ENCODE measurements at places on chromosomes 13 and 19.

GRCh38 chr19:7658219-7658686, 10.6 kb upstream of the RETN start:
- no peak overlapping the region for H3K27ac ChIP-seq
- peaks cover 3% of the 10 kb centered on the region for H3K4me1 ChIP-seq
- no peak for DNase-seq

- H3K4me3 ChIP-seq, result peak overlapping the region; percentile 66
- DNase-seq, result peak; percentile 13
- H3K4me1 ChIP-seq, result peaks cover 9% of the 10 kb centered on the region
- no peaks in the 10 kb centered on the region for H3K36me3 ChIP-seq
- H3K27ac ChIP-seq, result peak overlapping the region; percentile 94
These were observed 234.3 kb downstream of the LMO7 start for GRCh38 chr13:75870397-75870903.

DNA sequence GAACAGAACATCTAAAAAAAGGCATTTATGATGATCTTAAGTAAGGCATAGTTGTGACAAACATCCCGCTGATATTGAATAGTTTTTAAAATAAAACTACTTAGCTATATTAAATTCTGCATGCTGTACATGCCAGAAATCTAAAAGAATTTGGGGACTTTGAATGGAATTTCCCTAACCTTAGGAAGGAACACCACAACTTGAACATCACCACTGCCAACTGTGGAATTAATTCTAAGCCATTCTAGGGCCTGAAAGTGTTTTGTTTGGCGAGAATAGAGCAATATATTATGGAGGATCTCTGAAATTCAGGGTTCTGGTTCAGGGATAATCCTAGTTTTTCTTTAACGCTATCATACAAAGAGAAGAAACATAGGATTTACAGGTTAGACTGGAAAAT, 17.8 kb upstream of the LATS2 start:
- peaks cover 6% of the 10 kb centered on the region for H3K4me1 ChIP-seq
- H3K27ac ChIP-seq, result peak overlapping the region; percentile 88
- H3K36me3 ChIP-seq, result no peaks in the 10 kb centered on the region
- H3K27me3 ChIP-seq, result no peaks in the 10 kb centered on the region
- H3K4me3 ChIP-seq, result no peak overlapping the region
- no peak for DNase-seq

- H3K27ac ChIP-seq, result no peak overlapping the region
- no peaks in the 10 kb centered on the region for H3K27me3 ChIP-seq
- no peak for DNase-seq
- no peaks in the 10 kb centered on the region for H3K36me3 ChIP-seq
These were observed 704.6 kb downstream of the EFNB2 start for GRCh38 chr13:105830821-105831220.

DNA sequence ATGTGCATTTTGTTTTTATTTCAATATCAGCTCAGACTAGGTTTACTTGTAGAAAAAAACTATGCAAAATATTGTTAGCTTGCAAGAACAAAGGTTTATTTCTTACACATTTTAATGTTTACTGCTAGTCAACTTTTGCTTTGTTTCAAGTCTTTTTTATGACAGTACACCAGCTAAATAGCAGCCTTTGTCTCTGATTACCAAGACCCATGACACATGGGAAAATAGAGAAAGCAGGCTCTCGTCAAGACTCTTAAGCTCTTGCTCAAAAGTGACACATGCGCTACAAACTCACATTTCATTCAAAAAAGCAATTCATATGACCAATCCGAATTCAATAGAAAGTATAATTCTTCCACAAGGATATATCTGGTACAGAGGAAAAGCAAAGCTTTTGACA, 642.3 kb upstream of the SLITRK1 start:
- DNase-seq, result no peak
- H3K4me1 ChIP-seq, result no peaks in the 10 kb centered on the region
- H3K4me3 ChIP-seq, result no peak overlapping the region

DNA sequence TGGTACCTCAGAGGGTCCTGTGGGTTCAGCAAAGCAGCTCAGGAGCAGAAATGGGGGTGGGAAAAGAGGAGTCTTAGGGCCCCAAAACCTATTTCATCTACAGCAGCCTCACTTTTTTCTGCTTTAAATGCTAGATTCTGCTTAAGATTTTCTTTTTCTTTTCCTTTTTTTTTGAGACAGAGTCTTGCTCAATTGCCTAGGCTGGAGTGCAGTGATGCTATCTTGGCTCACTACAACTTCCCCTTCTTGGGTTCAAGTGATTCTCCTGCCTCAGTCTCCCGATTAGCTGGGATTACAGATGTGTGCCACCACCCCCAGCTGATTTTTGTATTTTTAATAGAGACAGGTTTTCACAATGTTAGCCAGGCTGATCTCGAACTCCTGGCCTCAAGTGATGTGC, 30.7 kb upstream of the WDFY2 start:
- H3K4me3 ChIP-seq, result no peak overlapping the region
- DNase-seq, result no peak
- H3K4me1 ChIP-seq, result peaks cover 9% of the 10 kb centered on the region
- H3K27ac ChIP-seq, result no peak overlapping the region
- H3K27me3 ChIP-seq, result no peaks in the 10 kb centered on the region

- H3K36me3 ChIP-seq, result no peaks in the 10 kb centered on the region
- DNase-seq, result no peak
- H3K27me3 ChIP-seq, result no peaks in the 10 kb centered on the region
- no peaks in the 10 kb centered on the region for H3K4me1 ChIP-seq
- H3K4me3 ChIP-seq, result no peak overlapping the region
These were observed 88.2 kb upstream of the GPR183 start for GRCh38 chr13:99395436-99395835.

DNA sequence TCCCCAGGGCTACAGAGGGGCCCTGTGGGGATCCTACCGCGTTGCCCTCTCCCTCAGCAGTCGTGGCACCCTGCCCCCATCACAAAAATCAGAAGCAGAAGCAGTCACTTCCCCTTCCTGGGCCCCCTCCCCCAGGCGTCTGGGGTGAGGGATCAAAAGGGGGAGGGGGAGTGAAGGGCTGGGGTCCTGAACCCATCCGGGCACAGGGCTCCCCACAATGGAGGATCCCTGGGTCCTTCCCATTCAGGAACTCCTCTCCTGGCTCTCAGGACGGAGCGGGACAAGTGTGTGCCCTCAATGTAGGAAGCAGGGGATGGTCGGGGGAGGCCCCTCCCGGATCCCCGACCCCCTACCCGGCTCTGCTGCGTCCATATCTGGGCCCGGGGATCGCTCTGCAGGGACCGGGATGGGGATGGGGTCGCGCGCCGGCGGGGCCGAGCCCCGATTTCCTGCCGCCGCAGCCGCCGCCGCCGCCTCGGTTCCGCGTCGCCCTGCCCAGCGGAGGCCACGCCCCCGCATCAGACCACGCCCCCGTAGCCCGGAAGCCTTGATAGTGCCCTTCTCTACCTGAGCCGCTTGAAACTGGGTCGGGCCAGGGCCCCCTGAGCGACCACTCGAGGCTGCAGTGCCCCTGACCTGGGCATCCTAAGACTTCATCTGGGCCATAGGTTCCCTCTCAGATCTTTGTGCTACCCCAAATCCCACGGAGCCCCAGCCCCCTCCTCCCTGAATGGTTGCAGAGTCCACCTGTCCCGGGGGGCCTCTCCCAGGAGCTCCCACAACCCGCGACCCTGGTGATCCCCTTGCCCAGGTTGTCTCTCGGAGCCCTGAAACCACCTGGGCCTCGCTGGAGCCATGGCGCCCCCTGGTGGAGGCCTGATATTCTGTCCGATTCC, at the start of gene GMIP:
GMIP (minus strand) TSS at position 500 of the 896 bp plus-strand sequence; CDS start at position 372, 128 bp downstream.
- H3K27me3 ChIP-seq, result no peaks in the 10 kb centered on the region
- H3K36me3 ChIP-seq, result peaks cover 51% of the 10 kb centered on the region
- peak within 1 kb of the TSS; percentile 29 for H3K4me3 ChIP-seq
- H3K4me1 ChIP-seq, result no peaks in the 10 kb centered on the region
- peak; percentile 69 for DNase-seq

- no peak overlapping the region for H3K27ac ChIP-seq
- no peaks in the 10 kb centered on the region for H3K36me3 ChIP-seq
- no peaks in the 10 kb centered on the region for H3K27me3 ChIP-seq
- H3K4me1 ChIP-seq, result peaks cover 10% of the 10 kb centered on the region
These were observed 7.3 kb downstream of the IGSF23 start for GRCh38 chr19:44620667-44621066.

DNA sequence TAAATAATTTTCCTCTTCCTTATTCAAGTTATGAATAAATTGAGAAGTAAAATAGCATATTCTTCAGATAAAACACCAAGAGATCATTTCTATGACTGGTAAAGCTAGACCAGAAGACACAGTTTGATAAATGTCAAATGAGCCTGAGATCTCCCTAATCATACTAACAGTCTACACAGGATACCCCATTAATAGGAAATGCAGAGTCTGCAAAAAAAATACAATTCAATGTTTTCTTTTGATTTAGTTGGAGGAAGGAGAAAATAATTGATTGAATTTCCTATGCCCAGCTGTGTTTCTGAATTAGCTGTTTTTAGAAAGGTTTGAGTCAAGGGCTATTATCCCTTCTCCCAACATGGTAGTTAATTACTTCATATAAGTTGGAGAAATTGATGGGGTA, 734.6 kb upstream of the SLITRK1 start:
- no peaks in the 10 kb centered on the region for H3K27me3 ChIP-seq
- H3K27ac ChIP-seq, result no peak overlapping the region
- no peaks in the 10 kb centered on the region for H3K4me1 ChIP-seq
- no peaks in the 10 kb centered on the region for H3K36me3 ChIP-seq
- DNase-seq, result no peak
- H3K4me3 ChIP-seq, result no peak overlapping the region

DNA sequence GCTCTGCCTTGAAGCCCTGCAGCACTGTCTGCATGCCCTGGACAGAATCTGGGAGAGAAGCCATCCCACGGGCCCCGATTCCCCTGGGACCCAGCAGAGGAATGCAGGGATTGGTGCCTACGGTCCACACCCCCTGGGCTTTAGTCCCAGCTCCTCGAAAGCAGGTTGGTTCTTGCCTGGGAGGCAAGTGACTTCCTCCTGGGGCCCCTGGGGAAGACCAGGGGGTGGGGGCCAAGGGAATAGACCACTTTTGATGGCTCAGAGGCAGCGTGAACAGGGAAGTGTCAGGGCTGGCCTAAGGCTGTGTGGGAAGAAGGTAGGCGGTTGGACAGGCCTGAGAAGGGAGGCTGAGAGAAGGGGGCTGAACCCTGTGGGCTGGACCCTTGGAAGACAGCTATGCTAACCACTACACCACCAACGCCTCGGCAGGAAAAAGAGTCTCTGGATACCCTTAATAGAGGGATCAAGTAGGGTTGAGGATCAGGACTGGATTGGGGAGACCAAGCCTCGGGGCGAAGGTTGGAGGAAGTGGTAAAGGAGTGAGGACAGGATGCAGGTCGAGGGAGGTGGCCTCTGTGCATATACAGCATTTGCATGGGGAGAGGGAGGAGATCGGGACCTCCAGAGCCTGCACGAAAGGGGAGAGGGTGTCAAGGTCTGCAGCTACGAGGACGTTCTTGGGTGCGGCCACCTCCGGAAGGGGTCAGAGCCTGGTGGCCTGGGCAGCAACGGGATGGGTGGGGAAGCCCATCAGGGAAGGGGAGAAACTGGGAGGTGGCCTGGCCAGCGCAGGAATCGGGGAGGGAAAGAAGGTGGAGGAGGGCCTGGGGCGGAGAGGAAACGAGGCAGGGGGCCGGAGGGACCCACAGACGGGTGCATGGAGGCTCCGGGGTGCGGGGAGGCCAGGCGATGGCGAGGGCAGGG, 709 bp downstream of the DPP9 start:
- peaks cover 43% of the 10 kb centered on the region for H3K36me3 ChIP-seq
- H3K27me3 ChIP-seq, result no peaks in the 10 kb centered on the region
- no peak for DNase-seq
- H3K4me1 ChIP-seq, result peaks cover 28% of the 10 kb centered on the region
- peak overlapping the region; percentile 86 for H3K27ac ChIP-seq

DNA sequence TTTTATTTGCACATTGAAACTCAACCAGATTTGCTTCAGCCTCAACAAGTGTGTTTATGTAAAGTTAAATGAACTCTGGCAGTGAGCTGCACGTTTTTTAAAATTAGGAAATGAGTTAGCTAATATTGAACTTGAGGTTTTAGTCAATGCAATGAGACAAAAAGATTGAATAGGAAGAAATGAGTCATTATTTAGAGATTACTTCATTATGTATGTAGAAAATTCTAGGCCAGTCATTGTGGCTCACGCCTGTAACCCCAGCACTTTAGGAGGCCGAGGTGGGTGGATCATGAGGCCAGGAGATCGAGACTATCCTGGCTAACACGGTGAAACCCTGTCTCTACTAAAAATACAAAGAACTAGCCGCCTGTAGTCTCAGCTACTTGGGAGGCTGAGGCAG, 22.8 kb upstream of the CD70 start:
- DNase-seq, result no peak
- H3K4me1 ChIP-seq, result no peaks in the 10 kb centered on the region

DNA sequence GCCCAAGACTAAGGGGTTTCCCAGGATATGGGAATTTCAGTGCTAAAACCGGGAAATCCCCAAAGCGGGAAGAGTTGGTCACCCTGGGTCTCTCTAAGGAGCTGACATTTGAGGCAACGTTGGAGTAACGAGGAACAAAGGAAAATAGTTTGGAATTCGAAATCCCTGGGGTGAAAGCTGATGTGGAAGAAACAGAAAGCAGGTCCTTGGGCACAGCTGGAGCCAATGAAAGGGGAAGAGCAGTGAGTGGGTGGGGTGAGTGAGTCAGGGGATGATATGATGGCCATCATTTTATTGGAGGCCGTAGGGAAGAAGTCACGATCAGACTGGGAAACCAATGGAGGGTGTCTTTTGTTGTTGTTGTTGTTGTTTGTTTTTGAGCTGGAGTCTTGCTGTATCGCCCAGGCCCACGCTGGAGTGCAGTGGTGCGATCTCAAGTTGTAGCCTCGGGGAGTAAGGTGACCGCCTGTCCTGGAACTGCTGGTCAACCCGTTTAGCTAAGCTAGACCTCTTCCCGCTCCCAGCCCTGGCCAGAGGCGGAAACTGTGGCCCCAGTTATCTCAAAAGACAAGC, 3.4 kb upstream of the RFX2 start:
- no peak for DNase-seq
- H3K4me3 ChIP-seq, result no peak overlapping the region
- H3K27ac ChIP-seq, result no peak overlapping the region
- peaks cover 7% of the 10 kb centered on the region for H3K4me1 ChIP-seq
- H3K36me3 ChIP-seq, result no peaks in the 10 kb centered on the region
- no peaks in the 10 kb centered on the region for H3K27me3 ChIP-seq

DNA sequence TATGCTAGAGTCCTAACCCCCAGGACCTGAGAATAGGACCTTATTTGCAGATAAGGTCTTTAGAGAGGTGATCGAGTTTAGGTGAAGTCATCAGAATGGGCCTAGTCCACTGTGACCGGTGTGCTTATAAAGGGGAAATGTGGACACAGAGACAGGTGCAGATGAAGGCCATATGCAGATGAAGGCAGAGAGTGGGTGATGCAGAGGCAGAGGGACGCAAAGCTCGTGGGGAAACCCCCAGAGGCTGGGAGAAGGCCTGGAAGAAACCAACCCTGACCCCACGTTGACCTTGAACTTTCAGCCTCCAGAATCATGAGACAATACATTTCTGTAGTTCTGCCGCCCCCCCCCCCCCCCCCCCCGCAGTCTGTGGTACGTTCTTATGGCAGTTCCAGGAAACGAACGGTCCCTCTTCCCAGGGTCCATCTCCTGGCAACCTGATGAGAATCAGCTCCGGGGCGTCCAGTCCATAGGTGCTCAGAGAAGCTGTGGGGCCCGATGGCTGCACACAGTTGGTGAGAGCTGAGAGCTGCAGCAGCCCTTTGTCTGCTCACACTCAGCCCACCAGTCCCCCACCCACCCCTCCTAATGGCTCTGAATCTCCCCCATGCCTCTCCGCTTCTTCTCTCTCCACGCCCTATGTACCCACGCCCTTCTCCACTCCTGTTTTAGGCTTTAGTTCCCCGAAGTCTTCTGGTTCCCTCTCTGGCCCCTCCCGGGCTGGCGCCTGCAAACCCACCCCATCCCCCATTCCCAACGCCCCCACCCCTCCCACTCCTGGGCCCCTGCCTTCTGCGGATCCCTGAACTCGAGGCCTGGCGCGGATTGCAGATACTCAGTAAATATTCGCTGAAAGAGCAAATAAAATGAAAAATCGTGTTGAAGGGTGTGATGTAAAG, 218.3 kb upstream of the MAB21L1 start:
- H3K36me3 ChIP-seq, result no peaks in the 10 kb centered on the region
- no peak for DNase-seq
- no peaks in the 10 kb centered on the region for H3K4me1 ChIP-seq

All from tibial nerve (tissue), 4 donors.